ENCODE measurements at places on chromosomes 4 and X.
A peak's percentile ranks its signal among the peaks of the same experiment; 100 is the strongest.

DNA sequence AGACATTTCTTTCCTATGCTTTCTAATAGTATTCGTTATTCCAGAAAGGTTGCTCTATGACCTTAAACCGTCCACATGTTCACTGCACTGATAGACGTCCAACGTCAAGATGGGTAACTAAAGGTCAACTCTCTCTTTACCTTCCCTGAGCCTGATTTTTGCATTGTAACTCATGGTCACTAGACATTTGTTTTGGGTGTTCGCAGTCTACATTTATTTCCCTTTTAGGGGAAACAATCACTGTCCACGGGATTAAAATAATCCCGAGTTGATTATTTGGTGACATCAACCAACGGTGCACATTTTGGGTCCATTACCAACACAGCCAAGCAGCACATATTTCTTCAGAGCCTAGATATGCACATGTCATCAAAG, 540 bp upstream of the HADH start:
- no peak for DNase-seq

- no peak for DNase-seq
Observed at GRCh38 chr4:15638418-15638817, 16.7 kb downstream of the FBXL5 start.

GRCh38 chr4:179607003-179607402, 2164.8 kb upstream of the AGA start:
- no peak for DNase-seq

GRCh38 chr4:113248320-113248719, 198.9 kb downstream of the ANK2 start:
- DNase-seq: no peak

- DNase-seq: no peak
Observed at GRCh38 chr4:81084634-81085033, 54.1 kb downstream of the BMP3 start.

GRCh38 chrX:153776120-153776599, 4.7 kb upstream of the SRPK3 start:
- DNase-seq: no peak

DNA sequence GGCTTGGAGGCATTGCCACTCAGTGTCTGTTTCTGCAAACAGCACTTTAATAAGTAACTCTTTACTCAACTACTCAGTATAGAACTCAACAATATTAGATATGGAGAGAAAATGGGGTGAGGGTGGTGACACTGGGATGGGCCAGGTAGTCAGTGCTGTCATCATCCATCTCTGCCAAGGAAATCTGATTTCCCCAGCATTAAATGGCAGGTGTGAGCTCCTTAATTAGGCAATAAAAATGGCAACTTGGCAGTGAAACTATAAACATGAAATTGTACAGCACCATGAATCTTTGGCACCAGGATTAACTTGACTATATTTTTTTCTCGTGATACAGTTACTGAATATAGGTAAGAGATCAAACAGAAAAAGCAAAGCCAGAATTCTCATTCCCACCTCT, 146.2 kb downstream of the GLRA2 start:
- no peak for DNase-seq

DNA sequence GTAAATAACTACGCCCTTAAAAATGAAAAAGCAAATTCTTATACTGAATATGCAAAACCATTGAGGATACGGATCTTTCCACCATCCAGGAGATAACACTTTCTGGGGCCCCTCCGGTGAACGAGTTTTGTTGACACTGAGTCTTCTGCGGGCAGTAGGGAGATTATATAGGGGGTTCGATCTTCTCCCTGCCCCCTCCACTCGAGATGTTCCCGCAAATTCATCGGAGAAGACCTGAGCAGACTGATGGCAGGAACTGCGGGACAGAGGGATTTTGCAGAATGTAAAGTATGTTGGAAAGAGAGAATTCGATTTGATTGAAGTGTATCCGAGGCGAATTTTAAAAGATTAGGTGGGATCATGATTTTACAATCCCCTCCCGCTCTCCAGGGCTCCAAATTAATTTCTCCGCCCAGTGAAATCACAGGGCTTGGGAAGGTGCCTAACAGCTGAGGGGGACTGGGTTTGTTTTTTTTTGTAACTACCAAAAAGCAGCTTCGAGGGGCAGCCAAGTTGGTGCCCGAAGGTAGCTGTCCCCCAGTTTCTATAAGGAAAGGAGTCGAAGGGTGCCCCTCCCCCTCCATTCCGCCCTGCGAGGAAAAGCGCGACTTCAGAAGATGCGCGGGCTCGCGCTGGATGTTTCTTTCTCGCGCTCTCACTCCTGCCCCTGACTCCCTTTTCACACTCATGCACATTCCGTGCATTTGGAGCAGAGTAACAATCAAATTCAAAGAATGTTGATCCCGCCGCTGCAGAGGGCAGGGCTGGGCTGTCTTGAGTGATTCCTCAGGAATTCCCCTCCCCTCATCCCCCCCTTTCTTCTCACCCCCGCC, 1.2 kb downstream of the TMEM255A start:
- no peak for DNase-seq

DNA sequence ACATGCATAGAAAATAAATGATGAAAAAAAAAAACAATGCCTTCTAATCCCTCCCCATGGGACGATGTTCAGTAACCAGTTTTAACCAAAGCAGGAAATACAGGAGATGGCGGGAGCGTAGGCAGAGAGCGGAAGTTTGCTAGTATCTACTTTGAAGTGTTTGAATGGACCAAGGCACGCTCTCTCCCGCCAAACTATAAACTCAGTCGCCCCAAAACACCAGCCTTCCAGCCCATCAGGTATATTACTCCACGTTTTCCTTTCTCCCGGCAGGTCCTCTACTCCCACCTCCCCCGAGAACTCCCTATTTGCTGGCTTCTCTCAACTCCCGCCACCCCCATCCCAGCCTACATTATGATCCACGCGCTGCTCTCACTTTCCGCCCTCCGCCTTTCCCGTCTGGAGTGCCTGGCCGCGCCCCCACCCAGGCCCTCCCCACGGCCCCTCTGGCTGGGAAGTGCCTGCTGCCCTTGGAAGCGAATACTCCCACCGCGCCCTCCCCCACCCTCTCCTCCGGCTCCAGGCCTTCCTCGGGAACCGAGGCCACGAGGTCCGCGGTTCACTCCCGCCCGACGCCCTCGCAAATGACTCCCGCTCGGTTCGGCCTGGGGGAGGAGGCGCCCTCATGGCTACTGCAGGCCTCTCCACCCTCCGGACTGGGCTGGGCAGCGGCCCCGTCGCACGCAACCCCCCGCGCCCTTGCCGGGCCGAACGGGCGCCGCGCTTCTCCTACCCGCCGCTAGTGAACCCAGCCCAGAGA, 723 bp downstream of the DHX15 start:
- DNase-seq: peak; percentile 6

- no peak for DNase-seq
Observed at GRCh38 chr4:78242071-78242470, 184.9 kb downstream of the FRAS1 start.

DNA sequence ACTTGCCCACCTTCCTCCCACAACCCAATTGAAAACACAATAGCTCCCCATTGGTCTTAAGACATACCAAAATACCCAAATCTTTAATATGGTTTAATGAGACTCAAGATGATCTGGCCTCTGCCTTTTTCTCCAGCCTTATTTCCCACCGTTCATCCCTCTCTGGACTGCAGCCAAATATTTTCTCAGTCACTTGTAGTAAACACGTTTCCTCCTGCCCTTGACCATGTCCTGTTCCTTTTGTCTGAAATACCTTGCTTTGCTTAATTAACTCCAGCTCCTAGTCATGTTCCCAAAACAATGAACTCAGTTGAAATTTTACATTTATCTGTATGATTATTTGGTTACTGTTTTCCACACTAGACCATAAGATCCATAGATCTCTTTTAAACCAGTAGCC, 8.4 kb upstream of the NUP54 start:
- no peak for DNase-seq

GRCh38 chr4:23934915-23935314, 45.1 kb upstream of the PPARGC1A start:
- DNase-seq: no peak

DNA sequence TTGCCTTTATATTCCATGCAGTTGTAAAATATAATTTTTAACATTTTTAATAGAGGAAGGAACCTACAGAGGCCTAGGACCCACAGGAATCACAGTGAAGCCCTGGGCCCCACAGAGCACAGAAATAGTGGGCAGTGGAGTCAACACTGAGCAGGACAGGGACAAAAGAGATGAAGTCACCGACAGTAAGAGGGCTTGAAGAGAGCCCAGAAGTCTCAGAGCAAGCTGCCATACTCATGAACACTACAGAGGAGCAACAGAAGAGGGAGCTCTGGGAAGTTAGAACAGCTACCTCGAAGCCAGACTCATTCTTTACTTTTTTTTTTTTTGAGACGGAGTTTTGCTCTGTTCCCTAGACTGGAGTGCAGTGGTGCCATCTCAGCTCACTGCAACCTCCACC, 149.3 kb upstream of the TENM3 start:
- DNase-seq: no peak

- no peak for DNase-seq
Observed at GRCh38 chrX:16882169-16882568, 12.0 kb upstream of the RBBP7 start.

- DNase-seq: no peak
Observed at GRCh38 chrX:136476501-136476900, 11.2 kb upstream of the BRS3 start.

- no peak for DNase-seq
Observed at GRCh38 chr4:2686379-2687265, 69.5 kb downstream of the TNIP2 start.

GRCh38 chr4:114349543-114350175, 248.9 kb upstream of the UGT8 start:
- DNase-seq: no peak

- DNase-seq: no peak
Observed at GRCh38 chrX:39935411-39936064, 162.2 kb downstream of the BCOR start.

DNA sequence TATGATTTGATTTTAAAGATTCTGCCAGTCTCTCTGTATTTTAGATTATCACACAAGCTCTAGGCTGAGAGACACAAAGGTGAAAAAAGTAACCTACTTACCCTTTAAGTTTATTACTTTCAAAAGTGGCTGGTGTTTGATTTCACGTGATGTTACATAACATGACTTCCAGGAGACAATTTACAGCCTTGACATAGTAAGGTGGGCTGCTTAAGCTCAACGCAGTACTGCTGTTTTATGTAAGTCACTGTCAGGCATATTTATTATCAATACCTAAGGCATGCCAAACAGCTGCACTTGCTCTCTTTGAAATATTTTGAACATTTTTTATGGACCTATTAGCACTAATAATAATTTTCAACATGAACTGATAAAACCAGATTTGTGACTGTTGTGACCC, 451.5 kb upstream of the FAM241A start:
- no peak for DNase-seq

- no peak for DNase-seq
Observed at GRCh38 chr4:80507077-80507476, 171.5 kb downstream of the CFAP299 start.

- no peak for DNase-seq
Observed at GRCh38 chr4:7526491-7526890, 91.8 kb upstream of the PSAPL1 start.

GRCh38 chr4:102469806-102470205, 31.4 kb upstream of the NFKB1 start:
- DNase-seq: no peak

DNA sequence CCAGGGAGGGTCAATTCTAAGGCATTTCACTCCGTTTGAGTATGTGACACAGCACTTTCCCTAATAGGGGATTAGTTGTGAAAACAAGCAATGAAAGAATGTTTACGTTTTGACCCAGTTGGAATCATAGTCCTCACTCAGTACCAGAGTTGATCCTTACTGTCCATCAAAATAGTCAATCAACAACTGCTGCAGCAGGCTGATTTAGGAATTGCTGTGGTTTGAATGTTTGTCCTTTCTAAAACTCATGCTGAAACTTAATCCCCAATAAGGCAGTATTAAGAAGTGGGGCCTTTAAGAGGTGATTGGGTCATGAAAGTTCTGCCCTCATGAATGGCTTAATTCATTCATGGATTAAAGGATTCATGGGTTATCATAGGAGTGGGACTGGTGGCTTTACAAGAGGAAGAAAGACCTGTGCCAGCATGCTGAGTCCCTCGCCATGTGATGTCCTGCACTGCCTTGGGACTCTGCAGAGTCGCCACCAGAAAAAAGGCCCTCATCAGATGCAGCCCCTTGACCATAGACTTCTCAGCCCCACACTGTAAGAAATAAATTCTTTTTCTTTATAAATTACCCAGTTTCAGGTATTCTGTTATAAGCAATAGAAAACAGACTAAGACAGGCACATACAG, 3.1 kb upstream of the FBXL5 start:
- DNase-seq: no peak

GRCh38 chr4:5988086-5988845, 30.0 kb downstream of the C4orf50 start:
- DNase-seq: no peak

DNA sequence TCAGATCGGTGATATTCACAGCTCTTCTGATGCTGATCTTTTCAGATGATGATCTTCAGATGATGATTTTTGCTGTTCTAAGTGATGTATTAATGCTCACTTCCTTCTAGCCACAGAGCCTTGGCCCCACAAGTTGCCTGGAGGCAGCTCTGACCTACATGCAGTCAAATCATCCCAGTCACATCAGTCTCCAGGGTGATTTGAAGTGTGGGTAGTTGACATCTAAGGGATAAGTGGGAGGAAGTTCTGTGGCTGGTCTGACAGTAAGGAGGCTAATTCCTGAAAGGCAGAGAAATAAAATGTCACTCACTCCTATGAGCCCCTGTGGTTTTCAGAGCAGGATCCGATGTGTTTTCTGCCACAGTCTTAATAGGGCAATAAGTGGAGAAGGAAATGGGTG, 79.8 kb upstream of the RPL34 start:
- no peak for DNase-seq

GRCh38 chrX:66622209-66622608, 16.7 kb downstream of the EDA2R start:
- no peak for DNase-seq

GRCh38 chr4:7244331-7244665, 52.0 kb downstream of the SORCS2 start:
- no peak for DNase-seq

DNA sequence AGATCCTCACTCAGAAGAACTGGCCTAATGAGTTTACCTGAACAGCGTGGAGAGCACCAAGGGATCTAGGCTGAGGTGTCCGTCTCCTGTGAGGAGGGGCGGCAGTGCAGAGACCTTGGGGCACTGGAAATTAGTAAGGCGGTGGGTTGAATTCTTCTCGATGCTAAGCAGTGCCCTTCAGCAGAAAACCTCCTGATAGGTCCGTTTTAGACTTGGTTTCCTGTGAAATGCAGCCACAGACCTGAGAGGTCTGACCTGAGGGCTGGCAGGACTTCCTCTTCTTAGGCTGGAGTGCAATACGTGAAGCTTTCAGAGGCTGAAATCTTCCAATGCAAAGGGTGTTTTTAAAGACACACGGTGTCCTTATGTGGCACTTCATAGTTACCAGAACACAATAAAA, at the start of gene CLNK:
TSS of gene CLNK (minus strand) at position 138 of the 400 bp plus-strand sequence. CDS start 16,899 bp downstream, outside the sequence.
- no peak for DNase-seq

GRCh38 chr4:37951461-37952352, 8.5 kb upstream of the PTTG2 start:
- no peak for DNase-seq

GRCh38 chr4:106587558-106587957, 219.0 kb upstream of the GIMD1 start:
- no peak for DNase-seq
